Posterior cingulate gyrus (tissue), 11 donors: ENCODE measurements at places on chromosomes 12 and 14.

DNA sequence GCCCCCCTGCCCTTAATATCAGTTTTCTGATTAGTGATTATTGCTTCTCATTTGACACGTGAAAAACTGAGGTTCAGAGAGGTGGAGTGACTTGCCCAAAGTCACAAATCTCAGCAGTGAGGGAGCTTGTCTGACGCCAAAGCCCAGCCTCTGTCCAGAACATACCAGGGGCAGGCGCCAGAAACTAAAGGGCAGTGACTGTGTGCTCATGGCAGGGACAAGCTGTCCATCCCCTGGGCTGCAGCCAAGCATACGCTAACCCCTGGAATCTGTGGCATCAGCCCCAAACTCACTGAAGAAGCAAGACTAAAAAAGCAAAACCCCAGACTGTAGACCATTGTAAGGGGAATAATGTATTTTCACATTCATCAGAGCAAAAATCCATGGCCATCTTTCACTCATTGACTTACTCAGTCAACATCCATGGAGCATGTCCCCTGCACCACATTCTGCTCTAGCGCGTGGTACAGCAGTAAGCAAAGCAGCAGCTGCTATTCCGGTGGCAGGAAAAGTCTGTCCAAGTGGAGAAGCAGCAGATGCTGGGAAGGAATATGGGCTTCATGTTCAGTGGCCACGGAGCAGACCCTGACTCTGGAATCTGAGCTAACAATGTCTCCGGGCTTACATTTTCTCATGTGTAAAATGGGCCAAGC is 1.5 kb upstream of the SERPINA4 start:
- DNase-seq, result no peak

GRCh38 chr12:76337583-76337982 is 10.6 kb downstream of the BBS10 start:
- no peak for DNase-seq

- no peak for DNase-seq
Observed at GRCh38 chr12:56957229-56958052, at the start of gene RDH16. TSS of gene RDH16 (minus strand) at chr12:56957608. CDS start at chr12:56957462, 146 bp downstream.

- no peak for DNase-seq
Observed at GRCh38 chr14:35234012-35234805, 58.0 kb upstream of the PSMA6 start.

DNA sequence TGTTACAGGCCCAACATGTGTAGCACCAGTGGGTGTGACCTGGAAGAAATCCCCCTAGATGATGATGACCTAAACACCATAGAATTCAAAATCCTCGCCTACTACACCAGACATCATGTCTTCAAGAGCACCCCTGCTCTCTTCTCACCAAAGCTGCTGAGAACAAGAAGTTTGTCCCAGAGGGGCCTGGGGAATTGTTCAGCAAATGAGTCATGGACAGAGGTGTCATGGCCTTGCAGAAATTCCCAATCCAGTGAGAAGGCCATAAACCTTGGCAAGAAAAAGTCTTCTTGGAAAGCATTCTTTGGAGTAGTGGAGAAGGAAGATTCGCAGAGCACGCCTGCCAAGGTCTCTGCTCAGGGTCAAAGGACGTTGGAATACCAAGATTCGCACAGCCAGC is 8.6 kb downstream of the BCL2L14 start:
- no peak for DNase-seq

DNA sequence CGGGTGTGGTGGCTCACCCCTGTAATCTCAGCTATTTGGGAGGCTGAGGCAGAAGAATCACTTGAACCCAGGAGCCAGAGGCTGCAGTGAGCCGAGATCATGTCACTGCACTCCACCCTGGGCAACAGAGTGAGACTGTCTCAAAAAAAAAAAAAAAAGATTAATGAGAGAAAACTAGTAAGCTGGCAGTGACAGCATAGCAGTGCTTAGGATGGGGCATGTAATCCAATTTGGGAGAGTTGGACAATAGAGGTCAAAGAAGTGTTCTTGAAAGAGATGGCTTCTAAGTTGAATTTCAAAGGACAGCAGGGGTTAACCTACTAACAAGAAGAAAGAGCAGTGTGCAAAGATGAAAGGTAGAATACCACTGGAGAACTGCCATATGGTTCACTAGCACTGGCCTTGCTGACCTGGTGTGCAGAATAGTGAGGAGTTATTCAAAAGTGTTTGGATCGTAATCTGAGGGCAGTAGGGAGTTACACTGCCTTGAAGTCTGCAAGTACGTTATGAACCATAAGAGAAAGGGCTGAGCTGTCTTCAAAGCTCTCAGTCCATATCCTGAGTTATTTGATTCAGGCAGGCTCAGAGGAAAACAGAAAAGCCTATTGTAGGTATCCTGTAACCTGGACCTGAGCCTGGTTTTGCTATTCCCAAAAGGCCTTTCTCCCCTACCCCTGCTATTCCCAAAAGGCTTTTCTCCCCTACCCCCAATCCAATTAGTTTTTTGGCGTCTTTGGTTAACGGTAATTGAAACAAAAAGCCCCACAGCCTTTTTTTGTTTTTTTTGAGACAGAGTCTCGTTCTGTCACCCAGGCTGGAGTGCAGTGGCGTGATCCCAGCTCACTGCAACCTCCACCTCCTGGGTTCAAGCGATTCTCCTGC is 3.4 kb downstream of the XPOT start:
- no peak for DNase-seq
